ENCODE measurements at places on chromosomes 1 and 21. TPM values are rescaled to one million over a fixed set of nuclear protein-coding genes. Genes with fewer than 3 reads are reported as not detected.

The PGLYRP4 gene
- total RNA-seq: not detected

The GBP7 gene
- total RNA-seq: not detected

The MEX3A gene
- 0.22 TPM for total RNA-seq

The BROX gene
- 56.2 TPM for total RNA-seq

The C8B gene
- not detected for total RNA-seq

The C1orf141 gene
- total RNA-seq: not detected

The KRTAP21-2 gene
- total RNA-seq: not detected

The TSPEAR gene
- total RNA-seq: not detected

The FABP3 gene
- total RNA-seq: 15.2 TPM

The CFAP45 gene
- 0.44 TPM for total RNA-seq

The IL19 gene
- 1.8 TPM for total RNA-seq

The DNAJC11 gene
- total RNA-seq: 43.8 TPM

The HOOK1 gene
- total RNA-seq: not detected

The TTF2 gene
- total RNA-seq: 30.4 TPM

The DYRK1A gene
- 87.9 TPM for total RNA-seq

The MLLT11 gene
- 2.8 TPM for total RNA-seq

The RHBG gene
- not detected for total RNA-seq

The PI4KB gene
- total RNA-seq: 38.5 TPM

The C1orf74 gene
- total RNA-seq: 4.4 TPM

The C1orf226 gene
- 0.29 TPM for total RNA-seq

The COL24A1 gene
- total RNA-seq: 0.22 TPM

The LIN28A gene
- total RNA-seq: not detected

The CD5L gene
- total RNA-seq: not detected

The PLA2G2C gene
- not detected for total RNA-seq

The LMOD1 gene
- 5.4 TPM for total RNA-seq

The LMX1A gene
- not detected for total RNA-seq

The FOXO6 gene
- total RNA-seq: not detected

The SLC44A3 gene
- total RNA-seq: 0.29 TPM

The SH3BGR gene
- 1.1 TPM for total RNA-seq

The NASP gene
- total RNA-seq: 51.8 TPM

The DTL gene
- total RNA-seq: 0.66 TPM

The DUSP12 gene
- total RNA-seq: 37.5 TPM

The LRRC39 gene
- total RNA-seq: 0.57 TPM

The SH2D2A gene
- not detected for total RNA-seq

The KCND3 gene
- 0.22 TPM for total RNA-seq

The TNFSF18 gene
- total RNA-seq: 6.3 TPM

The TENT5C gene
- total RNA-seq: 1.5 TPM

The CORT gene
- not detected for total RNA-seq

The CATSPERE gene
- 1.3 TPM for total RNA-seq

The DEPDC1 gene
- 1.1 TPM for total RNA-seq

The LORICRIN gene
- total RNA-seq: not detected

The PADI2 gene
- total RNA-seq: 0.29 TPM

The RGL1 gene
- total RNA-seq: 35.1 TPM

The TMCO4 gene
- total RNA-seq: 19.7 TPM

The FHL3 gene
- total RNA-seq: 36.1 TPM

The LHX4 gene
- total RNA-seq: 0.14 TPM

The PRAMEF20 gene
- not detected for total RNA-seq

The KCNC4 gene
- 1.3 TPM for total RNA-seq

The KAZN gene
- 2.2 TPM for total RNA-seq
